Stimulated activated CD4-positive, alpha-beta T cell treated with anti-CD3 and anti-CD28 coated beads, Interleukin-4, amount 100 ng/mL, for 4 hours (primary cell): ENCODE measurements at places on chromosomes 1 and 21.

- peak; percentile 42 for DNase-seq
Measured at GRCh38 chr1:31587720-31588423, 11.6 kb downstream of the TINAGL1 start.

DNA sequence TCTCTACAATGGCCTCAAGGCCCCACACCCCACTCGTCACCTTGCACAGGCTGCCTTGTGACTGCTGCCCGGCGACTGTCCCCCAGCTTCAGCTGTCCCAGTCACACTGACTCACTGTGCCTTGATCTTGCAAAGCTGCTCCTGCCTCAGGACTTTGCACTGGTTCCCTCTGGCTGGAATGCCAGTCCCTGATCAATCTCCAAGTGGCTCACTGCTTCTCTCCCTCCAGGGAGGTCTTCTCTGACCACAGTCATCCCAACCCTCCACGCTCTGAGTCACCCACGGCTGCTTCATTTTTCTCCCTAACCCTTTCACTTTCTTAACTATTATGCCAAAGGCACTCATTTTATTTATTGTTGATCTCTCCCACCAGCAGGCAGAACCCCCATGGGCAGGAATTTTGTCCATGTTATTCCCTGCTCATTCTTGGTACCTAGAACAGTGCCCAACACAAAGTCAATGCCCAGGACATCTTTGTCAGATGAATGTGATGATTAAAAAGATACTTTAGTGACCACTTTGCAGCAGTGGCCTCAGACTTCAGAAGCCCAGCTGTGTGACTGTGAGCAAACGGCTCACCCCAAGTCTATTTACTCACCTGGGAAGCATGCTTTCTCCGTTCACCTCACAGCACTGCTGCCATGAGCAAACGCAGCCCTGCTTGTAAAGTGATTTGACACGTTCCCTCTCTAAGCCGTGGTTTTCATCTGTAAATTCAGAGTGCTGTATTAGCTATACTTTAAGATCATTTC, 53.4 kb downstream of the ZBTB18 start:
- DNase-seq, result no peak

DNA sequence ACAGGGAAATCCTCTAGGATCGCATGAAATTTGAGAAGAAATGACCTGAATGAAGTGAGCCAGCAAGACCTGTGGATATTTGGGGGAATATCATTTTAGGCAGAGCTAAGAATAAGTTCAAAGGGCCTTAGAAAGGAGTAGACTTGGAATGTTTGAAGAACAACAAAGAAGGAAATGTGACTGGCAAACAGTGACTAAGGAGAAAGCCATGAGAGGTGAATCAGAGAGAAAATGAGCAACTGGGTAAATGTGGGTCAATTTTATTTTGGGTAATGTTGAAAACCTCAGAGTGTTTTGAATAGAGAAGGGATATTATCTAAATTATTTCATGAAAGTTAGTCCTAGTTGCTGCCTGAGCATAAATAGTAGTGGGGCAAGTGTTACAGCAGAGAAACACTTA, 672.8 kb downstream of the LMO4 start:
- no peak for DNase-seq

DNA sequence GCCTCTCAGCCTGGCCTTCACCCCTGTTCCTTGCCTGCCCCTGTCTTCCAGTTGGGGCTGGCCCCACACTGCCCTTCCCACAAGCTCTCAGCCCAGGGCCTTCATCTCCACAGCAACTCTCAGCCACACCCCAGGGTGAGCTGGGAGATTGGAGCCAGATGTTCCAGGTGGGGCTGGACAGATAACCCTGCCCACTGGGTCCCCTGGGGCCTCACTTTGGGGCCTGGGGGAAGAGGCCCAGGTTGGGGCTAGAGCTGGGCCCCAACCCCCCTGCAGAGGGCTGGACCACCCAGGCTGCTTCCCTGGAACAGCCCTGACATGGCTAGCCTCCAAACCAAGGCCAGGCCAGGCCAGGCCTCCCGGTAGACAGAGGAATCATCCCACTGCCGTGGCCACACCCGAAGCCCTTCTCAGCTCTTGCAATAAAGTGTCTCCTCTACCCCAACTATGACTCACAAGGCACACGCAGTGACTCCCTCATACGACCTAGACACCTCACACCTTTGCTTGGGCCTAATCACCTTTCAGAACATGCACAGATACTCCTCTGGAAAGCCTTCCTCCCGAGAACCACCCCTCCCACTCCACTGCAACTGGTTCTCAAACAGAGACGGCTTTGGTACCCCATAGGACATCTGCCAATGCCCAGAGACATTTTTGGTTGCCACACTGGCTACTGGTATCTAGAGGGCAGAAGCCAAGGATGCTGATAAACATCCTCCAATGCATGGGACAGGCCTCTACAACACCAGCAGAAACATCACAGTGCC, 22.2 kb downstream of the SLC2A1 start:
- DNase-seq, result peak; percentile 41

DNA sequence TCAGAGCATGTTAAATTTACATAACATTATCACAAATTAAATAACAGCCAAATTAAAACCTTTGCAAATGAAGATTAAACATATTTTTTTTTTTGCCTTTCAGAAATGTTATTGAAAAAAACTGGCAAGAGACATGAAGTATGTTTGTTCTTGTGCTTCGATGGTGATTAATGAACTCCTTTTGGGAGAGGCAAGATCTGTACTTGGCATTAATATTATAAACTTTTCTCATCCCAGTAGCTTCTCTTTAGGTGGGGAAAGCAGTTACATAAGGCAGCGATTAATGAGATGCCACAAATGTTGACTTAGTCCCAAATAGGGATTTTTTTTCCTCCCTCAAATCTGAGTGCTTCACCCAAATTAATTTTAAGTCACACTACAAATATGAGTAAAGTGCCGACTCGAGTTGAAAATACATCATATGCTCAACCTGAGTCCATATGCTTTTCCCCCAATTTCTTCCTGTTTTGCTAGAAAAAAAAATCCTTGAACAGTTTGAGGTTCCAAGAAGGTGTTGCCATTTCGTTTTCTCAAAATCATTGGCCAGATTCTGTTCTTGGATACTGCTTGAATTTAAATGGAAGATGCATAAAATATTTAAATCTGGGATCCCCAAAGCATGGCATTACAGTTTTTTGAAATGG, 294.5 kb downstream of the VAV3 start:
- DNase-seq, result no peak

- DNase-seq, result no peak
Measured at GRCh38 chr1:202662081-202662480, 48.2 kb downstream of the SYT2 start.

DNA sequence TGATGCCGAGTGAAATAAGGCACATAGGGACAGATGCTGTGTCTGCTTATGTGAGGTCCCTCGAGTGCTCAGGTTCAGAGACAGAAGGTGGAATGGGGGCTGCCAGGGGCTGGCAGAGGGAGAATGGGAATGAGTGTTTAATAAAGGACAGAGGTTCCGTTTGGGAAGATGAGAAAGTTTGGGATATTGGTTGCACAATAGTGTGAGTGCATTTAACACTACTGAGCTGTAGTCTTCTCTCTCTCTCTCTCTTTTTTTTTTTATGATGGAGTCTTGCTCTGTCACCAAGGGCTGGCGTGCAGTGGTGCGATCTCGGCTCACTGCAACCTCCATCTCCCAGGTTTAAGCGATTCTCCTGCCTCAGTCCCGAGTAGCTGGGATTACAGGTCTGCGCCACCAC, 44.9 kb downstream of the TRAPPC10 start:
- no peak for DNase-seq

DNA sequence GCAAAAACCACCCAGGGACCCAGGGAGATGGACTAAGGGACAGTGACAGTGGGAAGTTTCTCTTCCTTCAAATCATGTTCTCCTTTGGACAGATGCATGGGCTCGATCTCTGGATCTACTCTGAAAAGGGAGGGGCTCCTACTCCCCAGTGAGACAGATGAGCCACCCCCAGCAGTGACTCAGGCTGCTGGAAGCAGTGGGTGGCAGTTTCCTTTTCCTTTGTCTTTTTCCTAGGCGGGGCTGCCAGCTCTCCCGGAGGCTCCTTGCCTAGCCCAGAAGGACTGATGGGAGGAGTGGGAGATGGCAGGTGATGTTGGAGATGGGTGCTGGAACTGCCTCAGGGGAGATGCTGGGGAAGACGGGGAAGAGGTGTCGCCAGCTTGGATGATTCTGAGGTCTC, 41.0 kb upstream of the IGSF21 start:
- DNase-seq, result no peak

DNA sequence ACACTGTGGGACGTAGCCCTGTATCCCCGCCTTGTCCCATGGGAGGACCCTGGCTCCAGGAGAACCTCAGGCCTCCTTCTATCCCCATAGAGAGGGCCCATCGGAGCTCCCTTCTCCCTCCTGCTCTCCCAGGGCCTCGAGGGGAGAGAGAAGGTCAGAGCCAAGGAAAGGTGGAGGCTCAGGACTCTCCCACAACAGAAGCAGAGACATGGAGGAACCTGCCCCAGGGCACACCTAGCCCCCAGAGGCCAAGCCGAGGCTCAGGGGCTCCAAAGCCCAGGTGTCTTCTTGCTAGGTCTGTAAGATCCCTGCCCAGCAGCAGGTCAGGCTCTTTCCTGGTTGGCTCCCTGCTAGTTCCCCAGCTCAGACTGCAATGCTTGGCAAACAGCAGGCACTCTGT, 34.4 kb upstream of the ARF1 start:
- DNase-seq, result no peak

DNA sequence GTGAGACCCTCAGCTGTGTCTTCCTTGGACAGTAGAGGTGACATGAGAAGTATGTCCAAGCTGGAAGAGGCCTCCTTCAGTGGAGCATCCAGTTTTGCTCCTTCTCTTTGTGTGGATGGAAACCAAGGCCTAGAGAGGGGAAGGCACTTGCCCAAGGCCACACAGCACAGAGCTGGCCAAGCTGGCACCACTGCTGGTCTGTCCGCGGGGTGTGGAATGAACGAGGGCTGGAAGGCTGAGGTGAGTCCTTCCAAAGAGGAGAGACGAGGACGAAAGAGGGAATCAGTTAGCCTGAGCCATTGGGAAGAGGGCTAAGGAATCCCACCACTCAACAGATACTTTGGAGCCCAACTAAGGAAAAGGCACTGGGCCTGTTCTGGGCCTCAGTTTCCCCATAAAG, 27.8 kb upstream of the SELENON start:
- DNase-seq, result no peak

- DNase-seq, result no peak
Measured at GRCh38 chr1:12542616-12543592, 75.1 kb downstream of the DHRS3 start.

DNA sequence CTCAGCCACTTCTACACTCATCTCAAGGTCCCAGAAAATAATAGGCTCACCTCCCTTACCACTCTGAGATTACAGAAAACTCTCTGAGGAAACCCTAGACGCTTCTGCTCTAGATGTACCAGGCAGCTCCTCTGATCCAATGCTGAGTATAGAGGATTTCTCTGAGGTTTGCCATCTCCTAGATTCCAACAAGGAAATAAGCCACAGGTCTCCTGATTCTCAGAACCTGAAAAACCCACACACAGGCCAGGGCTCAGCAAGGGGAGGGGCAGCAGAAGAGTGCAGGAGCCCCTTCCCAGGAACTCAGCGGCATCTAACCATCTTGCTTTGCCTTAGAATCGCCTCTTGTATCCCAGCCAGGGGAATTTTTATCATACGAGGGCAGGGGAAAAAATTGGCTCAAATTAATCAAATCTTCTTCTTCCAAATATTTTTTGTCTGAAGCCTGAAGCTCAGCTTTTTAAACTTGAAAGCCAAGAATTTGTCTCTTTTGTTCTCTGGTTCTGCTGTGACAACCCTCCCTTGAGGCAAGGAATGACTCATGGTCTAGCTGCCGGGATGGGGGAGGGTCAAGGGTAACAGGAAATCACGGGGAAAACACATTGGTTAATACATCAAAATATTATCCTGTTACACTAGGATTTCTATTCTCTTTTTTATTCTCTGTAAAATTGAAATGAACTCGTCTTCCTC, 30.8 kb downstream of the GORAB start:
- DNase-seq, result no peak

DNA sequence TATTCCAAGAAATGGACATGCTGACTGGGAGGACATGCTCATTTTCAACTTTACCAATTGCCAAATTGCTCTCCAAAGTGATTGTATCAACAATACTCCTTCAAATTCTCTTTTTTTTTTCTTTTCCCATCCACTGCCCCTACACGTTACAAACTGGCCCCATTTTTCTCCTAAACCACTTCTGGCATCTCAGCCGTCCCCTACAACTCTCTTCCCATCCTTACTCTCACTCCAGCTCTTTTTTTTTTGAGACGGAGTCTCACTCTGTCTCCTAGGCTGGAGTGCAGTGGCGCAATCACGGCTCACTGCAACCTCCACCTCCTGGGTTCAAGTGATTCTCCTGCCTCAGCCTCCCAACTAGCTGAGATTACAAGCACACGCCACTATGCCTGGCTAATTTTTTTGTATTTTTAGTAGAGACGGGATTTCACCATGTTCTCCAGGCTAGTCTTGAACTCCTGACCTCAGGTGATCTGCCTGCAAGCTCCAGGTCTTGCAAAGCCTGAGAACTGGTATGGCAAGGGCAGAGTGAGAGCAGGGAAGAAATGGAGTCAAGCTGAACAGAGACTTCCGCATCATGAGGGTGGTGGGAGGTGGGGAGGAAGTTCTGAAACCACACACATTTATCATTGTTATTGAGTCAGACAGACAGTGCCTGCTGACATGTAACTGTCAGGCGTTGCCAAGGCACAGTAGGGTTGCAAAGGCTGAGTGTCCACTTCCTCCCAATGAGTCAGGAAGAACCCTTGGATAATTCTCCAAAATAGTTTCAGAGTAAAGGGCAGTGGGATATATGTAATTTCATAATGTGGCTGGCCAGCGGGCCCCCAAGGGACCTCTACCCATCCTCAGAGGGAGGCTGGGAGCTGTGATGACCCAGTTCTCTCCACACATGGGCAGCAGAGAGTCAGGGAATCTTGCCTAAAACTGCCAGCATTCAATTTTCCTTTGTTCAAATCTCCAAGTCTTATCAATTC, 17.4 kb downstream of the CELA3A start:
- peak; percentile 73 for DNase-seq

GRCh38 chr21:37118187-37118826, 45.3 kb downstream of the TTC3 start:
- DNase-seq, result no peak

DNA sequence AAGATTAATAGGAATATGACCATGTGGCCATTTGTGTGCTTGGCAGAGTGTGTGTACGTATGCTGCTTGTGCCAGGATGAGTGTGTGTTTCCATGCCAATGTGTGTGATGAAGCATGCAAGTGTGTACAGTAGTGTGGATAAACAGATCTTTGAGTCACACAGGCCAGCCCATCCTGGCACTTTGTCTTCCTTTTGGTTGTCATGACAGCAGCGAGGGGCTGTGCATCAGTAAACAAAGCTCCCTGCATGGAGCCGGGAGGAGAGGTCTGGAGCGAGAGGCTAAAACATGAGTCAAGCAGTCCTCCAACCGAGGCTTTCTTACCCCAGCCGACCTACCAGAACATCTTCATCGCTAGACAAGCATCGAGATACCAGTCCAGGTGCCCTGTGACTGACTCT, 221.2 kb downstream of the CACNA1E start:
- no peak for DNase-seq

DNA sequence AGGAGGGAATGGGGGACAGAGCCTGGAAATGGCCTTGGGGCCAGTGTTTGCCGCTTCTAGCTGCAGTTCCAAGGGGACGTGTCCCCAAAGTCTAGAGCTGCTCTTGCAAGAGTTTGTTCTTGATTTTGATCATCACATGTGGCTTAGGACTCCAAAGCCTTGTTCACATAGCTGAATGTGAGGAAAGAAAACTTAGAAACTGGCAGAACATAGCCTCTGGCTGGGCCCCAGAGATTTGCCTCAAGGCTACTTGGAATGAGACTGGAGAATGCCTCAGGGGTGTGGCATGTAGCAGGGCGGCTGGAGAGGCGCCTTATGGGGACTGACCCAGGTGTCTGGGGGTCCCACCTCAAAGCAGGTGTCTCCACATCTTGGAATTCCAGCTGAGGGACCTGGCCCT, 2.3 kb downstream of the PDXK start:
- DNase-seq, result no peak
